ENCODE measurements at places on chromosomes 1 and 21.

DNA sequence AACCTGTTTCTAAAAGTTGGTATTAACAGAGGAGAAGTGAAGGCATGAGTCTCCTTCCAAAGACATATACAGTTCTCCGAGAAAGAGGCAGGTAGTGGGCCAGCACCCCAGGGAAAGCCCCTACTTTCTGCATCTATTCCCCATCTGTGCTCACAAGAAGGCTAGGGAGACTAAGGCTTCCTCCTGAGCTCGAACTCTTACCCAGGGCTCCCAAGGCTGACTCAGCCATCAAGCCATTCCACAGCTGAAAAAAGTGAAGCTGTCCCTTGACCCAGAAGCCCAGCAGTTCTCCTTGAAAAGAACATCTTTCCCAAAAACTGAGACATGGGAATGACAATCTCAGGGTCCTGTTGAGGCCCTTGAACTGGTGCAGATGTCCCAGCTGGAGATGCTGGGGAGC is 1.9 kb upstream of the PADI3 start:
- no peak for DNase-seq

DNA sequence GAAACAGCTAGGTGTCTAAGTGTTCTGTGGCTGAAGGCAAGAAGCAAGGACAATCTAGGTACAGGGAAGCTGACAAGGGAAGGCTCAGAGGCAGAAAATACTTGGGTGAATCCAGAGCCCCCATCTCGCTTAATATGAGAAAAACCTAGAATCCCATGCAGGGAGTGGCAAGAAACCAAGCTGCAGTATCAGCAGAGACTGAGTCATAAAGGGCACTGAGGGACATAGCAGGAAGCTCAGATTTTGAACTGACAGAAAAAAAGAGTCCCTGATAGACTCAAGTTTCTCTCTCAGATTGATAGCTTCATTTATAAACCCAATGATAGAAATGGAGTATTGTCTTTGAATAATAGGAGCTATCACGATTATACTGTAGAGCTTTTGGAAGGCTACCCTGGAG is 77.3 kb upstream of the KCNJ15 start:
- no peak for DNase-seq

DNA sequence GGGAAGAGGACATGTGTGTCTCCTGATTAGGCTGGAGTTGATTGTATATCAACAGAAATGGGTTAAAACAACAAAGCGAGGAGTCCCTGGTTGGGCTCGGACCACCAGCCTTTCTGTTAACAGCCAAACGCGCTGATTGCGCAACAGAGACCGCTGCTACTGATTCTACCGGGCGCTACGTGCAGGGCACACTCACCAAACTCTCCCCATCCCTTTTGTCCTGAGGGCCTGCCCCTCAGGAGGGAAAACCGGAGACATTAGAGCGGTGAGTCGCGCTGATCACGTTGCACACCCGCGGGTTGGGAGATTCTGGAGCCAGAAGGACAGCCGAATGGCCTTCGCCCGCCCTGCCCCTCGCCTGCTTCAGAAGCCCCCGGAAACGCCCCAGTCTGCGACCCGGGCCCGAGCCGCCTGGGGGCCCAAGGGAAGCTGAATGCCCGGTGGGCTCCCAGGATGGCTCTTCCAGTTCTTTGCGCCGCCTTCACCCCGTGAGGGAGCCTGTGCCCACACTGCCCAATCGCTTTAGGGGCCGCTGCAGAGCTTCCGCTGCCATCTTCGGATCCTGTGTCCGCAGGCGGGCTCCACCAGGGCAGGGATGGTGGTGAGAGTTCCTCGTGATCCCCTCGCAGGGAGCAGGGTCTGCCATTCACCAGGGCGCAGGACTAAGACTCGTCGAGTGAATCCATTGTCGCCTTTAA is 165.4 kb upstream of the NBPF11 start:
- no peak for DNase-seq

DNA sequence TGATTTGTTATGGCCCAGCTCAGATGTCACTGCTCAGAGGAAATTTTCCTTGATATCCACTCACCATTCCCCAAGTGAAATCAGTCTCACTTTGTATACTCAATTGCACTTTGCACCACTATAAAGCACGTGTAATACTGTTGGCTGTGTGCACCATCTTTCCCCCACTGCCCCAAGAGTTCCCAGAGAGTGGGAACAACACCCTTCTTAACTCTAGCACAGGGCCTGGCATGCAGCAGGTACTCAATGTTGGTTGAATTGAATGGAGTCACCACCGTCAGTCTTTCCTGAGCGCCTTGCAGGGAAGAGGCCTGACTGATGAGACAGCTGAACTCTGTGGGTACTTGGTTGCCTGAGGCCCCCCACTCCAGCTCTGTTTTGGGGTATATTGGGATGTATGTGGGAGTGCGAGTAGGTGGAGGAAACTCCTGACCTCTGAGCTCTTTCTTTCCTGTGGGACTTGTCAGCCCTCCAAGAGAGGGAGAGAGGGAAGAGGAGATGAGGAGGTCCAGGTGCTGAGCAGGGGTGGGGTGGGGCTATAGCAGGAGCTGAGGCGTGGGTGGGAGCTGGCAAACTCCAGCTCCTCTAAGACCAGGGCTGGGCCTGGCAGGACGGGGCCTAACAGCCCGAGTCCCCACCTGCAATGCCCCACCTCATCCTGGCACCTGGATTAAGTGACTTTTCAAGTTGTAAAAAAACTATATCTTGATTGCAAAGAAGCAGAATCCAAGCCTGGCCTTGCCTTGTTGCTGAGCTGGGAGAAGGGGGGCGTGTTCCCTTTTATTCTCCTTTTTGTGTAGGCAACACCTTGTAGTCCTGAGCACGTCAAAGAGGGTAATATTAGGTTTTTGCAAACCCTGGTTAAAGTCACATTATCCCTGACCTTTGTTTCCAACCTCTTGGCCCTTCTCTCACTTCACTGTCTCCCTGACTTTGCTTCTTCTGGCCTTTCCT is 19.4 kb upstream of the WASF2 start:
- DNase-seq: no peak

DNA sequence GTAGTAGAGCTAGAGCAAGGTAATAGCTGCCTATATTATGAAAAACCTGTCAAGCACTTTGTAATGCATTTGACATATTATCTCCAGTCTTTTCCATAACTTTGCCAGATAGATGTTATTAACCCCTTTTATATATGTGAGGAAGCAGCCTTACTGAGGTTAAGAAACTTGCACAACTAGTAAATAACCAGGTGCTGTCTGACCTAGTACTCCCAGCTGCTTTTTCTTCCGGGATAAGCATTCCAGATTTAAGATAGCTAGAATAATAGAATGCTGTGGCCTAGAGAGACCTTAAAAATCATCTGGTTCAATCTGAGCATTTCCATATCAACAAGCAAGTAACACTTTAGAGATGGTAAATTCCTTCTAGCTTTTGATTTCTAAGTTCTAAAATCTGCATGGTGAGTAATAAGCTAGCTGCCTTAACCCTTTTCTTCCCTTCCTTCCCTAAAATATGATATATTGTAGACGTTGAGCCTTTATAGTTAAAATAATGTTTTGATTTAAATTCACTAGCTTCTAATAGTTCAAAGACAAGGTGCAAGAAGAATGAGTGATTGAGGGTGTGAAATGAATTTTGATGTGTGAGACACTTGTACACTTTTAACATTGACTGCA is 1.8 kb downstream of the SH3GLB1 start:
- DNase-seq: no peak

DNA sequence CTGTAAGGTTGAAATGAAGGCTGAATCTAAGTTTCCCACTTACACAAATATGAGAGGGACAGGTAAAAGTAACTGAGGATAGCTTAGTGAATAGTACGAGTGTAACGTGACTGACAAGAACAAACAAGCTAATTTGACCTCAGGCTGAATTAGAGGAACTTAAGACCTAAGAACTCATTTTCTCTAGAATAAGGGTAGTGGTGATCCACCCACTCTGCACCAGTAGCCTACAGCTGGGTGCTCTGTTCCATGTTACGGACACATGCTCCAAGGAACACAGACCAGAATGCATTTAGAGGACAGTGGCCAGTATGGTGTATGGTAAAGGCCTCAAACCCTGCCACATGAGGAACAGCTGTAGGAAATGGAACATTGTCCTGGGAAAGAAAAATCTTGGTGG is 14.9 kb upstream of the TMEM9 start:
- no peak for DNase-seq

- no peak for DNase-seq
Measured at GRCh38 chr1:229298887-229299503, 28.1 kb downstream of the RAB4A start.

DNA sequence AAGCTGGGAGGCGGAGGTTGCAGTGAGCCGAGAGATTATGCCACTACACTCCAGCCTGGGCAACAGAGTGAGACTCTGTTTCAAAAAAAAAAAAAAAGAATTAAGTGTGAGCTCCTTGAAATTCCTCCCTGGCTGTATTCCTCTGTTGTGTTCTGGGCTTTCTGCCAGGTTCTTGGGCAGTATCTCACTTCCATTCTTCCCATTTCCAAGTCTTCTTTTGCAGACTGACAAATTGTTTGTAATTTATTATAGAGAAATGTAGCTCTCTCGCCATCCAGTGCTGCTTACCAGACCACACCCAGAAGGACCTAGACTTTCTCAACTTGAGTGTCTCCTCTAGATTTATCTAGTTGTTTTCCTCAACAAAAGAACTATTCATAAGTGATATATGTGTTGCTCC is 105.0 kb upstream of the ADGRL2 start:
- DNase-seq: no peak

DNA sequence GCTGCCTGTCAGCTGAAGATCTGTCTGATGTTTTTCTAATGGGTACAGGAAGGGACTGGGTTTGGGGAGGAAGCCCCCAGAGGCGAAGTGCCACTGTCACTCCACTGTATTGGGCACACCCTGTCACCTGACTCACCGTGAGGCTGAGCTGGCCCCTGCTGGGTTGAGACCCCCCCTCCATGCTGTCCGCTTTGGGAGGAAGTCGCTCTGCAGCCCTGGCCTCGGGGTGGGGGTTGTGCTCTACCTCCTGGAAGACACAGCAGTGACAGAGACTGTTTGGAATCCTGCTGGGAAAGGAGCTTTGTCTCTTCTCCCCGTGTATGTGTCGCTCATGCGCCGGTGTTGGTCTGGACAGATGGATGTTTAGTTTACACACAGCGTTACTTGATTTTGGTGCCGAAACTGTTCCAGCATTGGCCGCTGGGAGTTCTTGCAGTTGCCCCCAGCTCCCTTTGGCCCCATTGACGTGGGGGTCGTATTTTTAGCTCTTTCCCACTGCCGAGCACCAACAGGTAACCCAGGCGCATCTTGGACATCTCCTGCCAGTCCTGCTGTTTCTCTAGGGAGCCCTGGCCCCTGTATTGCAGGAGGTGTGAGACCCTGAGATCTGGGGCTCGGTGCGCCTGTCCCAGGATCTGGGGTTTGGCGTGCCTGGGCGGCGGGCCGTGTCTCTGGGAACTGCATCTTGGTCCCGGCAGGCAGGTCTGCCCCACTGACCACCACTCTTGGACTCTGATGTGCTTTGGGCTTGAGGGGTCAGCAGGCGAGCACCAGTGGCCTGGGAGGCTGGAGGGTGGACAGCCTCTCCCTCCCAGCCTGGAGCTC is 30.3 kb downstream of the SLX9 start:
- DNase-seq: no peak

GRCh38 chr1:201475130-201475529 is 6.1 kb upstream of the PHLDA3 start:
- DNase-seq: no peak

- DNase-seq: no peak
Measured at GRCh38 chr1:154557248-154557938, 1.1 kb downstream of the UBE2Q1 start.

DNA sequence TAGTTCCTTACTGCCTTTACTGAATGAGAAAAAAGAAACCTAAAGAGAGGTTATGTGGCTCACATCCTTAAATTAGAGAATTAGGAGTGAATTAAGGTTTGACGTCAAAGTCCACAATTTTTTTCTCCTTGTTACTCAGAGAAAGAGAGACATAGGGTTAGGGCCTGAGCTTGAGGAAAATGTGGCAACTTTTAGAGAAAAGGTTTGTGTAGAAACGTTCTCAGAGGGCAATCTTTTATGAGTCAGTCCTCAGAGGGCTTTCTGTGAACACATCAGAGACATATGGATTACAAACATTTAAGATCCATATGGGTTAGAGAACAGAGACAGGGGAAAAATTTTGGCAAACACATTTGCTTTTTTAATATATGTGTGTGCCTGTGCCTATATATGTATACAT is 242.8 kb downstream of the TGFB2 start:
- no peak for DNase-seq

DNA sequence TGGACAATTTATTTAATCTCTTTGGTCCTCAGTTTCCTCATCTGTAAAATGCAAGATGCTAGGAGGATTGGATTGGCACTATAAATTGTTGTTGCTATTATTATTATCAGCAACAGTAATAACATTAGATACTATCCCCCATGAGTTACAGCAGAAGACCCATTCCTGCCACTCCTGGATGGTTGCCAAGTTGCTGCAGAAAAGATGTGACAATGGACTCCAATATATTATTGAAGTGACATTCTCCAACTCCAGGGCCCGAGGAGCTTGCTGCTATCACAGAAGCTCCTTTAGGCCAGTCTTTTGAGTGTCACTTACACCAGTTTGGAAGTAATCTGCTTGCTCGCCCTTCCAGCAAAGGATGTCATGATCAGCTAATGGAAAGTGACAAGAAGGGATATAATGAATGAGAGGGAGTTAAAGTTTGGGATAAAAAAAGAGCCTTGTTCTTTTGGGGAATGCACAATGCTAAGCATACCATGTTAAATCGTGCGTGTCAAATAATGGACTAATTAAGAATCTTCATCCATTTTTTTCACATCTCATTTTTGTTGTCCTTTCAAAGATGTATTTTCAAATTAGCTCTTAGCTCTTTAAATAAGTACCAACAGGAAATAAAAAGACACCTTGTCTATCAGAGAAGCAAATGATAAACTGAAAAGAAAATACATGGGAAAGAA is 19.5 kb upstream of the PROX1 start:
- DNase-seq: no peak

- DNase-seq: no peak
Measured at GRCh38 chr1:21206117-21206516, 29.4 kb upstream of the EIF4G3 start.

DNA sequence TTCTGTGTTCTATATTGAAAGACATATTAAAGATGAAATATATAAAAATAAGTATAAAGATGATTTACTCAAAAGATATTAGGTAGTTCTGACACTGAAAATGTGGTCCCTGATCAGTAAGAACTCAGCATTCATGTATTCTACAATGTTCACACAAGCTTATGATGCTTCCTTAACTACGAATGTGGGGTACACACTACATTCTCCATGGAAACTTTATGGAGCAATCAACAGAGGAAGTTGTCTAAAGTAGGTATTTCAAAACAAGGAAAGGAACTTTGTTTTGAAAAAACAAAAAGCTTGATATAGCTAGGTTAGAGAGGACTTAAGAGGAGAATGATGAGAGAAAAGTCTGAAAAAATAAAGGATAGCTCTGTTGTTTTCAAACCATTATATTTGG is 119.7 kb upstream of the RGS18 start:
- no peak for DNase-seq

Measured in midbrain (tissue), 1 donor.